Myometrial cell (primary cell): ENCODE measurements at places on chromosomes 12 and 14. TPM values are rescaled to one million over a fixed set of nuclear protein-coding genes. Genes with fewer than 3 reads are reported as not detected.

TAS2R13 gene
- total RNA-seq = 0.18 TPM in 1 of 2 replicates, not detected in the other

EPYC gene
- 0.18 TPM in 1 of 2 replicates, not detected in the other for total RNA-seq

CCDC63 gene
- total RNA-seq = not detected in 2 replicates

FAM161B gene
- 3.4 and 4.6 TPM in 2 replicates for total RNA-seq

DPPA3 gene
- total RNA-seq = not detected in 2 replicates

KRT83 gene
- total RNA-seq = not detected in 2 replicates

FKBP3 gene
- 43.8 and 64.3 TPM in 2 replicates for total RNA-seq

PRB2 gene
- total RNA-seq = not detected in 2 replicates
